Kidney (tissue), 22 donors: ENCODE measurements at places on chromosomes 13 and 19.

DNA sequence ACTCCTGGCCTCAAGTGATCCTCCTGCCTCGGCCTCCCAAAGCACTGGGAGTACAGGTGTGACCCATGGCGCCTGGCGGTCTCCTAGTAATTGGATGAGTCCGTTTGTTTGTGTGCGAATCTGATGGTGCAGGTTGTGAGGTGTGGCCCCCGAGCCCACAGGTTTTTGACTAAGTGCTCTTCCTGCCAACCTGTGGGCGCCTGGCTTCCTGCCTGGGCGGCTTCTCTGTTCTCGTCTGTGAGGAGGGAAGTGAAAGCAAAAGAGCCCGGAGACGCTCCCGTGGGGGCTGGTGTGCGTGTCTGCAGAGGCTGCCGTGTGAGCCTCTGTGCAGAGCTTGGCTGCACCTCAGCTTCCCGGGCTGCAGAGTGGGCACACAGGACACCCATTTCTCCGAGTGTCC lies 10.0 kb downstream of the ARHGAP45 start:
- no peak for DNase-seq

DNA sequence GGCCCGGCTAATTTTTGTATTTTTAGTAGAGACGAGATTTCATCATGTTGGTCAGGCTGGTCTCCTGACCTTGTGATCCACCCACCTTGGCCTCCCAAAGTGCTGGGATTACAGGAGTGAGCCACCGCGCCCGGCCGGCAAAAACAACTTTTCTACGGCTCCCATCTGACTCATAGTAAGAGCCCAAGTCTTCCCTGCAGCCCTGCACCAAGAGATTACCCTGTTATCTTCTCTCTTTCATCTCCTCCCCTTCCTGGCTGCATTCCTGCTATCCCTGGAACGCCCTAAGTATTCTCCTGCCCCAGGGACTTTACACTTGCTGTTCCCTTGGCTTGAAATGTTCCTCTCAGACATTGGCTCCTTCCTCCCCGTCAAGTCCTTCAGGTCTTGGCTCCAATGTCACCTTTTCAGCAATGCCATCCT lies 6.6 kb downstream of the AP2S1 start:
- no peak for DNase-seq

DNA sequence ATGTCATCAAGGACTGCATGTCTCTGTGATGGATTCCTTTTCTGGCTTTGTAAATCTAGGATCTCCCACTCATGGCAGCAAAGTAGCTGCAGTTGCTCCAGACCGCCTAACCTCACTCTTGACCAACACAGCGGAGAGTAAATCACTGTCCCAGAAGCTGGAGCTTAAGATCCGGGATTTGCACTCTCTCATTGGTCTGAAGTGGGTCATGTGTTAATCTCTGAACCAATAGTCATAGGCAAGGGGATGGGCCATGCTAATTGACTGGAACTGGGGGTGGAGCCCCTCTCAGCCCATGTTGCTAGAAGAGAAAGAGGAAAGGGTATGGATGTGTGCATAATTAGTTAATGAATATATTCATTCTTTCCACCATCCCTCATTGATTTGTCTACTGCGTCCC lies 34.0 kb downstream of the VAV1 start:
- no peak for DNase-seq

- no peak for DNase-seq
These were observed 1598.8 kb upstream of the MIR17HG start for GRCh38 chr13:89748716-89749115.

GRCh38 chr13:19382111-19382510 lies 179.2 kb downstream of the TPTE2 start:
- no peak for DNase-seq

DNA sequence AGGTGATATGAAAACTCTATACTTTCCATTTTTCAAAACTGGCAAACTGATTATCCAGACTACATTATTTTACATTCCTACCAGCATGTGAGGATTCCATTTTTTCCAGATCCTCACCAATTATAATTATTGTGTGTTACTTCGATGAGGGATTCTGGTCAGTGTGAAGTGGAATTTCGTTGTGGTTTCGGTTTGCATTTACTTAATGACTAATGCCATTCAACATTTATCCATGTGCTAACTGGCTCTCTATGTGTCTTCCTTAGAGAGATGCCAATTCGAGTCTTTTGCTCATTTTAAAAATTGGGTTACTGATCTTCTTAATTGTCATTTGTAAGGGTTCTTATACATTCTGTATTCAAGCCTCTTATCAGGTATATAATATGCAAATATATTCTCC lies 1551.3 kb upstream of the MIR17HG start:
- no peak for DNase-seq

DNA sequence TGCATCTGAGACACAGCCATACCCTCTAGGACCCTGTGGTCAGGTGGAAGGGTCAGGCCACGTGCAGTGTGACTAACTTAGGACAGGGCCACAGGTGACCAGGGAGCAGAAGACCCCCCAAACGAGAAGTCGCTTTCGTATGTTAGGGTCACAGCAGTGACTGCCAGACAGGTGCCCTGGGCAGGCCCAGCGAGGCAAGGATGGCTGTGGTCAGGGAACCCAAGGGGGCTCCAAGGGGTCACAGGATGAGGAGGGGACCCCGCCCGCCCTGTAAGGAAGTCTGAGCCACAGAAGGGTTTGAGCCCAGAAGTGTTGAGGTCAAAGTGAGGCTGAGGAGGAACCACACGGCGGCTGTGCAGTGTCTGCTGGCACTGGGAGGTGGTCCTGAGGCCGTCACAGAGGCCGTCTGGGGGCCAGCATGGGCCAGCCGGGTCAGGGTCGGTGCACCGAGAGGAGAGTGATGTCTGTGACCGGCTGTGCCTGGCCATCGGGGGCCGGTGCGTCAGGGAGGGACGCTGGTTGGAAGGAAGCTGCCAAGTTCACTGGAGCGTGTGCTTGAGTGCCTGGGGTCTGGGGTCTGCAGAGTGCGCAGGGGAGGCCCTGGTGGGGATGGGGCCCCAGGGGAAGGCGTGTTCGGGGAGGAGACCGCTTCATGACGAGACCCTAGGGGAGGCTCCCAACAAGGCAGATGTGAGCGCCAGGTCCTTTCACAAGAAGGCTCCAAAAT lies 24.8 kb upstream of the TMEM255B start:
- no peak for DNase-seq

DNA sequence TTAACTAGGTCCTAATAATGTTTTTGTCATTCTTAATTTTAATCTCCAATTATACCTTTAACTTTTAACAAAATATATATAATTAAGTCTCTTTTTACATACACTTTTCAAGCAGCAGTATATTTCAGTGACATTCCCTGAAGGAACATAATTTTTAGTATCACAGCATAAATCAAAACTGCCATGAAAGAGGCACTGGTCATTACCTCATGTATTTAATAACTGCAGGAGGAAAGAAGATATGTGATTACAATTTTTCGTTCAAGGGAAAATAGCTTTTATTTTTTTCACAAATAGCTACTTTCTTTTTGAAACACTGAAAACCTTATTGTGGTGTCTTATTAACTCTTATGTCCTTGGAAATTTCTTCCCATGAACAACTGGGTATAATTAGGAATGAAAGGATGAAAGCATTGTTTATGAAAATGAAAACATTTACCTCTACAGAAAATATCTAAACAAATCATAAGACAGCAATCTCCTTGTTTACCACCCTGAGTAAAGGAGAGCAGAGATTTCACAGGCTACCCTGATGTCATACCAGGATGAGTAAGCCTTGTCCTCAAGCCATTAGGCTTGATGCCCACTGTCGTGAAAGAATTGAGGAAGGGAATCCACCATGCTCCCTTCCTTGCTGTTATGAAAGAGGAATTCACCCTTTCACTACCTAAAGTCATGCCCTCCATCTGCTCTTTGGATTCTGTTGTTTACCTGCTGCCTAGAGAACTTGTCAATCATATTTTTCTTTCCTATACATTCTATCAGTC lies 877.2 kb upstream of the PCDH20 start:
- DNase-seq: no peak

- DNase-seq: no peak
These were observed 7.3 kb downstream of the IRS2 start for GRCh38 chr13:109779074-109779473.

GRCh38 chr13:63124863-63125262 lies 1709.2 kb upstream of the PCDH20 start:
- no peak for DNase-seq

- DNase-seq: peak; percentile 73
These were observed 26.5 kb upstream of the LSM14A start for GRCh38 chr19:34145741-34146202.

- no peak for DNase-seq
These were observed 53.5 kb upstream of the ALOX5AP start for GRCh38 chr13:30681843-30682242.

GRCh38 chr13:76992548-76993001 lies 694 bp downstream of the CLN5 start:
- no peak for DNase-seq

DNA sequence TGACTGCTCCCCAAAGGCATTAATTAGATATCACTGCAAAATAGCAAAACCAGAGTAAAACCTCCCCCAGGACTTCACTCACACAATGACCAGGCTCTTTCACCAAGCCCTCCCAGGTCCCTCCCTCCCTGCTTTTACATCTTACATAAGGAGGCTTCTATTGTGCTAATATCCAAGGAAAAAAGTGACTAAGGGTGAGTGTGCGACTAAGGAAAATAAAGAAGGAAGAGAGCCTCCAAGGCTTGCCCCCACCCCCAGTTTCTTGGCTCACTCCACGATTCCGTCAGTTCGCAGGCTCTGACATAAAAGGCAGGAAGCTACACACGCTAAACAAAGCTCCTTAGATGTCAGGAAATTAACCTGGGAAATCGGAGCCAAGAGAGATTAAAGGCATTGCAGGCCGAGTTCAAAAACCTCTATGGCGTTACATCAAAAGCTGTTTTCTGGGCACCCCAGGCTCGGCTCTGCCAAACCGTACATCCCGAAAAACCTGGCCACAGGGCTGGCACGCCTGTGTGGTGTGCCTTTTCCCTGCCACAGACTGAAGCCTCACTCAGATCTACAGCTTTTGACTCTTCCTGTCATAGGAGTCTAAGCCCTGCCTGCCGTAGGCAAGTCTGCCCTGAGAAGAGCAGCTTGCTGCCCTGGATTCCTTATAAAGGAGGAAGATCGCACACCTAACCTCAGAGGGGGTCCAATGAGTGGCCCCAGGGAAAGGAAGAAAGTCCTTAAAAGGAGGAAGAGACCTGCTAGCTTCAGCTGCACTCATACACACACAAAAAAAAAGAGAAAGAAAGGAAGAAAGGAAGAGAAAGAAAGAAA lies 67.0 kb upstream of the SERP2 start:
- DNase-seq: peak; percentile 89

DNA sequence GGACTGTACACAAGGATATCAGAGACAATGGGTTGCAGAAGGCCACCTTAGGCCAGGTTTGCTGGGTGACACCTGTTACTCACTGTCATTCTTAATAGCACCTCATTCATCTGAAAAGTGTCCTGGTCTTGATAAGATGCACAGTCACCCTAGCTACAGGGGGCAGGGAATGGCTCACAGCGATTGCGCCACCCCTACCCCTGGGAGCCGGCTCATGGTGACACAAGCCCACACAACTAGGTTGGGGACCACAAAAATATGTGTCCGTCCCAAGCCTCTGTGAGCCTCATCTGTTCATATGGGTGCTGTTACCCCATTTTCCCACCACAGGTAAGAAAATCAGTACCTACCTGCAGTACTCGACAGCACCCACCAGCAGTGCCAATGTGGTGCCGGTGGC lies 23.4 kb downstream of the MED26 start:
- no peak for DNase-seq

- no peak for DNase-seq
These were observed 21.3 kb downstream of the TLE6 start for GRCh38 chr19:2998642-2999041.

GRCh38 chr13:22173610-22174009 lies 502.7 kb downstream of the FGF9 start:
- no peak for DNase-seq

- no peak for DNase-seq
These were observed 51.4 kb downstream of the EFNB2 start for GRCh38 chr13:106484084-106484483.

DNA sequence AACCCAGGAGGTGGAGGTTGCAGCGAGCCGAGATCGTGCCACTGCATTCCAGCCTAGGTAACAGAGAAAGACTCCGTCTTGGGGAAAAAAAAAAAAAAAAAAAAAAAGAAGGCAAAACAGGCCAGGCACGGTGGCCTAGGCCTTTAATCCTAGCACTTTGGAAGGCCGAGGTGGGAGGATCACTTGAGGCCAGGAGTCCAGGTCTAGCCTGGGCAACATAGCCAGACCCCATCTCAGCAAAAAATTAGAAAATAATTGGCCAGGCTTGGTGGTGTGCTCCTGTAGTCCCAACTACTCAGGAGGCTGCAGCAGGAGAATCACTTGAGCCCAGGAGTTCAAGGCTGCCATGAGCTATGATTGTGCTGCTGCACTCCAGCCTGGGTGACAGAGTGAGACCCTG lies 43.4 kb downstream of the CRTC1 start:
- DNase-seq: no peak

DNA sequence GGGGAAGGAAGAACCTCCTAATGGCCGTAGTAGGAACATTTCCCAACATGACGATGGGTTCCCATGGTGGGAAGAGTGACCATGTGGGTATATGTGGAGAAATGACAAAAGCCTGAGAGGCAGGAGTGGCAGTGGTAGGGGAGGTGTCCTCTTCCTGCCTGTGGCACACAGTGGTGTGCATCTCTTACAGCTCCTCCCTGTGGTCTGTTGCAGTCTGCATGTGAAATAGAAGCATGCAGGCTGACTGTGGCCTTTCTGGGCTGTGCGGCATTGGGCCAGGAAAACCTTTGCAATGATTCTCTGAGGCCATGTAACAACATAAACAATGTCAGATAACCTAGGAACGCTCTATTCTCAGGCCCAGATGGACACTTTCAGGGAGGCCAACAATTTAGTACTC lies 84.0 kb downstream of the LACC1 start:
- DNase-seq: no peak

DNA sequence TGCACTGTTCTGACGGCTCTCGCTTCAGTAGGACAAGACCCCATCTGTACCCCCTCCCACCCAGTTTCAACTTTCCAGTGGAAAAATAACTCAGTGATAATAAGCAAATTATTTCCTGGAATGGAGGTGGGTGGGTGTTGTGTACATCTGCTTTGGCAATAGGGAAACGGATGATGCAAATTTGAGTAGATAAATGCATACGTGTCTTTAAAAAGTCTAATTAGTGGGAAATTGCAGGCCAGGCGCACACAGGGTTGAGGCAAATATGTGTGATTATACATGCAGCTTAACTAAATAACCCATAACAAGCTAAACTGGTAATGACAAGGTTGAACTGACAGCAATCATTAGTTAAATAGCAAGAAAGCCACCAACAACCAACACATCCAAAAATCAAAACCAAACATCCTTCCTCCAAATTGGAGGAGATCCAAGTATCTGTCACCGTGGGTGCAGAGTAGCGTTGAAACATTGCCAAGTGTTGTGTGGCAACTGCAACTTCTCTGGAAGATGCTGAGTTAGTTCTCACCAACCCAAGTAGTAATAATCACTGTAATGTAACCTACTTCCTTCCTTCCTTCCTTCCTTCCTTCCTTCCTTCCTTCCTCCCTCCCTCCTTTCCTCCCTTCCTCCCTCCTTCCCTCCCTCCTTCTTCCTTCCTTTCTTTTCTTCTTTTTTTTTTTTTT lies 54.6 kb downstream of the TRPM4 start:
- no peak for DNase-seq

- DNase-seq: no peak
These were observed 35.5 kb downstream of the ACTN4 start for GRCh38 chr19:38682872-38683392.
